ENCODE measurements at places on chromosomes 1 and 21.

GRCh38 chr1:47388891-47389238, 27.2 kb upstream of the FOXE3 start:
- no peak for DNase-seq

GRCh38 chr1:40855513-40855912, 6.7 kb downstream of the CITED4 start:
- DNase-seq = no peak

DNA sequence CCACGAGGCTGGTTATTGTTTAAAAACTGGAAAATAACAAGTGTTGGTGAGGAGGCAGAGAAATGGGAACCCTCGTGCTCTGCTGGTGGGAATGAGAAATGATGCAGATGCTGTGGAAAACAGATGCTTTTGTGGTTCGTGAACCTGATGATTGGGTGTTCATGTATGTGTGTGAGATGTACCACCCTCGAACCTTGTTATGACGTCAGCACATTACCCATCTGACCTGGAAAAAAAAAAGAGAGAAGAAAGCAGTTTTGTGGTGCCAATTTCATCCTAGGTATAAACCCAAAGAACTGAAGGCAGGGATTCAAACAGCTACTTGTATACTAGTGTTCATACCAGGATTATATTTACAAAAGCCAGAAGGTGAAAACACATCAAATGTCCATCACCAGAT, 6.4 kb upstream of the CFAP107 start:
- no peak for DNase-seq

GRCh38 chr1:209539576-209539975, 43.9 kb upstream of the CAMK1G start:
- DNase-seq = no peak

DNA sequence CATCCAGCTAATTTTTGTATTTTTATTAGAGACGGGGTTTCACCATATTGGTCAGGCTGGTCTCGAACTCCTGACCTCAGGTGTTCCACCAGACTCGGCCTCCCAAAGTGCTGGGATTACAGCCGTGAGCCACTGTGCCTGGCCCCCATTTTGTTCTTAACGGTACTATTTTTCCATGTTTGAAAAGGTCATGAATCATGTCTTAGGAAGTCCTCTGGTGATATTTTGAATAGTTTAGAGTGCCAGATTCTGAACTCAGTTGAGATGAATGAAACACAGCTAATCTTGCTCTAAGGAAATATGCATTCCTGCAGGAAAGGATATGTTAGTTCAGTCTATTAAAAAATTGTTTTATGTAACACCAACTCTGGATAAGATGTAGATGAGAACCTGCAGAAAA, 62.6 kb upstream of the ATP2B4 start:
- no peak for DNase-seq

- DNase-seq = no peak
These were observed 3.4 kb downstream of the SLC26A9 start for GRCh38 chr1:205939690-205940330.

GRCh38 chr1:179807691-179808485, 64.8 kb downstream of the FAM163A start:
- no peak for DNase-seq

DNA sequence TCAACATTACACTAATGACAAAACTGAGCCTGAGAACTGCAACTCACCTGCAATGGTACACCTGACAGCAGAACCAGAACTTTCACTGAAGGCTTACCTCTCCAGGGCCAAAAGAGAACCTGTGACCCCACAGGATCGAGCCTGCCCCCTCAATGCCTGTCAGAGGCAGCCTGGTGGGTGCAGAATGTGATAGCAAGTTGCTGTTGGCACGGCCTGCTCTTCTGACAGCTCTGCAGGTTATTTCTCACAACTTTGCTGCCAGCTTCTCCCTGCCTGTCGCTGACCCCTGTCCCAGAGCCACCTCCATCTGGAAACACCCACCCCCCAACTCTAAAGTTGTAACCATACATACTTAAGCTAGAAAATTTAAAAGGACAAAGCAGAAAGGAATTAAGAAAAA, 35.2 kb downstream of the HIVEP3 start:
- DNase-seq = no peak

DNA sequence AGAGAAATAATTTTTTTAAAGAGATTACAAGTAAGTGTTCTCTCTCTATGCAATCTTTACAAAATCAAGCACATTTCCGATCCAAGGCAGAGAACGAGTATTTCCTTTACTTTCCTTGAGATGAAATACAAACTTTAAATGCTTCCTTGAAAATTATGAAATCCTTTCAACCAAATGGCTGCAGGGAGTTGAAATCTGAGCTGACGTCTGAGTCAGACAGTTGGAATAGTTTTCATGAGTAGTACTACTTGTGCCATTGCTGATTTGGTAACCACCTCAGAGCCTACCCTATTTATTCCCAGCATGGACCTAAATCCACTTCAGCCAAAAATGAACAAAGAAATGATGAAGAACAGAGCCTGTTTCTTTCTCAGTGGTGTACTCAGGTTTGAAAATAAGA, 183.6 kb downstream of the GIPC2 start:
- no peak for DNase-seq

GRCh38 chr1:209038316-209038715, 545.2 kb upstream of the CAMK1G start:
- DNase-seq = no peak

- peak; percentile 33 for DNase-seq
These were observed 11.1 kb upstream of the RAB42 start for GRCh38 chr1:28580722-28581530.

GRCh38 chr1:59442492-59442891, 145.6 kb downstream of the FGGY start:
- no peak for DNase-seq

- no peak for DNase-seq
These were observed 617.7 kb upstream of the ADGRL2 start for GRCh38 chr1:81183051-81183450.

- no peak for DNase-seq
These were observed 69.8 kb upstream of the FAM3B start for GRCh38 chr21:41246808-41247207.

GRCh38 chr1:2474104-2474844, 1.8 kb upstream of the PLCH2 start:
- DNase-seq = no peak

DNA sequence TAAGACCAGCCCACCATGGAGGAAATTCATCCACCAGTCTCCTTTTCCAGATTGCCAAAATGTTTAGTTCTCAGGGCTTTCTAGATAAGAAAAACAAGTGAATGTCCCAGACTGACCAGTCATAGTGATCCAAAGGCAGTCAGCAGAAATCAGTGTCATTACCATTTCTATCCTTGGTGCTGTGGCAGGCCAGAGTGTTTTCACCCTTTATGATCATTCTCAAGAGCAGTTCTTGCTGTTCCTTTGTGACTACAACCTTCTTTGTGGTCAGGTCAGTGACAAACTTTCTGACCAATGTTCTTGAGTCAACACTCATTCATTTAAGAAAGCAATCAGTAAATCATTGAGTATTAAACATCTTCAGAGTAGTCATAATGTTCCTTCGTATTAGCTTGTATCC, 7.3 kb upstream of the DHCR24 start:
- DNase-seq = no peak

- no peak for DNase-seq
These were observed 181.1 kb downstream of the KCNK2 start for GRCh38 chr1:215263636-215264035.

GRCh38 chr1:190377991-190378390, 99.7 kb downstream of the BRINP3 start:
- no peak for DNase-seq

GRCh38 chr1:218896202-218896601, 277.5 kb upstream of the LYPLAL1 start:
- DNase-seq = no peak

GRCh38 chr1:16351456-16351993, 755 bp downstream of the FBXO42 start:
- DNase-seq = no peak

- no peak for DNase-seq
These were observed 126.3 kb downstream of the PTPN14 start for GRCh38 chr1:214425101-214425500.

- DNase-seq = no peak
These were observed 74.0 kb upstream of the RALGPS2 start for GRCh38 chr1:178650934-178651511.

DNA sequence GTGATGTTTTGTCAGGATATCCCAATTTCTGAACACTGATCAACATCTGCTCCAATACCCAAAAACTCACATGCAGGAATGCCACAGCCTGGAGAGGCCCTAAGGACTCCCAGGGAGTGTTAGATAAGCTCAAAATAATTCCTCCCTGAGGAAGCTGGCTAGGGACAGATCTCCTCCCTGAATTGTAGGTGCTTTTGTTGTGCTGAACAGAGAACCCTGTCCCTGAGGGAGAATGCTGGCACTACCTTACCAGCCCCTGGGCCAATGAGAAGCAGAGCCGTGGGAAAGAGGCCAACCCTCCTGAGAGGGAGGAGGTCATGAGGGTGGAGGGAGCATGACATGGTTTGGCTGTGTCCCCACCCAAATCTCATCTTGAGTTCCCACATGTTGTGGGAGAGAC, 73.6 kb upstream of the PTGFRN start:
- no peak for DNase-seq

- DNase-seq = no peak
These were observed 6.1 kb downstream of the ADAMTS4 start for GRCh38 chr1:161192476-161193465.

- no peak for DNase-seq
These were observed 24.6 kb downstream of the PLEKHA6 start for GRCh38 chr1:204335085-204335484.

DNA sequence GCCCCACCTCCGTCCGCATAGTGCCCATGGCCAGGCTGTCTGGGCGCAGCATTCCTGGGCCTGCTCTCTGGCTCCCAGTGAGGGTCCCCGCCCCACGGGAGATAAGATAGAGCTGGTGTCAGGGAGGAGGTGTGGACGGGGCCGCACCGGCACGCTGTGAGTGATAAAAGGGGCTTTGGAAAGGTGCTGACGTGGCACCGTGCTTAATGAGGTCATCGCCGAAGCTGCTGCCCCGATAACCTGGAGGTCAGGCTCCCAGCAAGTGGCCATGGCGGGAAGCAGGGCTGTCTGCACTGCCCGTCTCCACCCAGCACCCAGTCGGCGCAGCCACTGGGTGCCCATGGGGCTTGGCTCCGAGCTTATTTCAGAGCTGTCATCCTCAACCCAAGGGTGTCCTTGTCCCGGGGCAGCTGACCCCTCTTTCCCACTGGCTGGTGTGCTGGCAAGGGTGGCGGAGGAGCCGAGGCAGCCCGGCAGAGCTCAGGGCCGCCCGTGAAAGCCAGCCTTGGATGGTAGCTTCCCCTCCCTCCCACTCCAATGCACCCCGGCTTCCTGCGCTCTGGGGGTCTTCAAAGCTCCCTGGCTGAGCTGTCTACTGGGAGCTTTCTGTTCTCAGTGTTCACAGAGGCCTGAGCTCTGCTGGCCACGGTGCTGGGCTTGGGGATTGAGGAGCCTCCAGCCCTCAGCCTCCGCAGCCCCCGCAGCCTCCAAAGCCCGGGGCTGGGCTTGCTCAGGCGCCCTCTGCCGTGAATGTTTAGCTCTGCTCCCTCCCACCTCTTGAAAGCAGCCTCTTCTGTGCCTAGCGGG, 105.1 kb upstream of the ARHGEF16 start:
- DNase-seq = no peak

DNA sequence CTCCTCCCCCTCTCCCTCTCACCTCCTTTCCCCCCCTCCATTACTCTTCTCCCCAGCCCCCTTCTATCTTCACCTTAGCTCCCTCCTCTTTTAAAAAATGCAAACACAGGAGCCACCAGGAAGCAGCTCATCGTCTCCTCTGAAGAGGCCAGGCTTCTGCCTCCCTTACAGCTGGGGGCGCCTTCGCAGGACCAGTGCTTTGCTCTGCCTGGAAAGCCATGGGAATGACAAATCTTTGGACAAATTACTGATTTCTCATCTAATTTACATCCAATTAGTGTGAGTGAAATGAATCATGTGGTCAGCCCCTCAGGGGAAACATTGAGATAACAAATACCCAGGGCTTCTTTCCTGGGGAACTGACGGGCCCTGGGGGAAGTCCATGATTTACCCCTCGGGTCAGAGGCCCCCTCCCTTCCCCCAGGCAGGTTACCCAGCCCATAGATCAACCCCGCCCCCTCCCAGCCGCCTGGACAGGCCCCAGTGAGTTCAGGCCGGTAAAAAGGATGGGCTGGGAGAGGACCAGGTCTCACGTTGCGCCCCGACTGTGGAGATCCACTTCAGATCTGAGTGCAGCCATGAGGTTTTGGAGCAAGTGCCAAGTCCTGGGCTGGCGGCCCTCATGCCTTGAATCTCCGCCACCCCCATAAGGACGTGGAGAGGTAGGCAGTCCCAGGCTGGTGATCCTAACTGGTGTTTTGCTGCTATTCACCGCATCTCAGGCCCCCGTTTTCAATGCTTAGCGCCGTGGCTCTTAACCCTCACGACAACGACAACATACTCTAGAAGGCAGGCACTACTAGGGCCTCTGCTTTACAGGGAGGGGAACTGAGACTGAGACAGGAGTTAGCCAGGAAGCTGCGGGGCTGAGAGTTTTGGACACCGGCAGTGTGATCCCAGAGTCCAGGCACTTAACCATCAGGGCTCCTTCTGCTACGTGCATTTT, 300.8 kb downstream of the RRAGC start:
- DNase-seq = no peak

- DNase-seq = no peak
These were observed 95.3 kb downstream of the FOXD2 start for GRCh38 chr1:47532921-47533792.

GRCh38 chr21:42409366-42409765, 5.7 kb downstream of the UBASH3A start:
- no peak for DNase-seq

GRCh38 chr1:167413328-167413727, 105.0 kb downstream of the CD247 start:
- DNase-seq = no peak

DNA sequence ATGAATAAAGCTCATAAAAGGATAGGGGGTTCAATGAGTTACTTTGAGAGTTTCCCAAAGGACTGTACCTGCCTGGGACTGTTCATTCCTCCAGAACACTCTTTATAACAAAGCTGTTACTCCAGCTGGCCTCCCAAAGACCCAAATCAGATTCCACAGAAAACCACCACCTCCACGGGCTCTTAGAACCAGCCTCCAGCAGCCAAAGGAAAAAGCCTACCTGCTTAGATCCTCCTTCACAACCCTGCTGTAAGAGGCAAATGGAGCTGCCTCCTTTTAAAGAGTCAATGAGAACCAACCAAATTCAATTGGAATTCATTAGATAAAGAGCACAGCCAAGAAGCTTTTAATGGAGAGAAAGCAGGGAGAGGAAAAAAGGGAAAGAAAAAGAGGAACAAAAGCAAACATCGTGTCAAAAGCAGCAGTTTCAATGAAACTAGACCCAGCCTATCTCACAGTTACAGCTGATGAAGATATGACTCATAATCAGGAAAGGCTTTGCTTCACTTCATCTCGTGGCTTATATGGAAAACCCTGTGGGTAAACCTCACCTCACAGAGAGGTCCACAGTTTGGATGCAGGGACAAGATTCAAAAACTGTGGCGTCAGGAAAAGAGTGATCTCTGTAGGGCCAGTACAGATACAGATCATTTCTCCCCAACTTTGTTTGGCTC, 27.8 kb upstream of the FMO4 start:
- DNase-seq = no peak

- no peak for DNase-seq
These were observed 183.3 kb downstream of the AK5 start for GRCh38 chr1:77465139-77465538.

Measured in cerebellar nuclear complex (tissue), 1 donor.